ENCODE measurements at places on chromosomes 7 and 10.

DNA sequence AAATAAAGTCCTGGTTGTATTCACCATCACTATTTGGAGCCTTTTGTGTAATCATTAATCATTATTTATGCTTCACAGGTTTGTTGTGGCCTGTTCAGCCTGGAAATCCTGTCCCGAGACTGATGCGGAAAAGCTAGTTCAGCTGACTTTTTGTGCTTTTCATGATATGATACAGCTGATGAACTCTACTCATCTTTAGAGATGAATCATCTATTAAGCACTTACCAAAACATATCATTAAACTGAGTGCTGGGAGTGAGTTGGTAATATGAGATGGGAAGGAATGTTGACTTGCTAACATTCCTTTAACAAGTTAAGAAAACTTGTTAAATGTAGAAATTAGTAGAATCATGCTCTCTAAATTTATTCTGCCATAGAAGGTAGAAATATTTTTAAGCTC lies 53.0 kb downstream of the CROT start:
- DNase-seq, result no peak

- DNase-seq, result no peak
Observed at GRCh38 chr10:128073890-128074289, 52.3 kb downstream of the MKI67 start.

- DNase-seq, result no peak
Observed at GRCh38 chr7:886626-887487, 10.5 kb downstream of the GET4 start.

DNA sequence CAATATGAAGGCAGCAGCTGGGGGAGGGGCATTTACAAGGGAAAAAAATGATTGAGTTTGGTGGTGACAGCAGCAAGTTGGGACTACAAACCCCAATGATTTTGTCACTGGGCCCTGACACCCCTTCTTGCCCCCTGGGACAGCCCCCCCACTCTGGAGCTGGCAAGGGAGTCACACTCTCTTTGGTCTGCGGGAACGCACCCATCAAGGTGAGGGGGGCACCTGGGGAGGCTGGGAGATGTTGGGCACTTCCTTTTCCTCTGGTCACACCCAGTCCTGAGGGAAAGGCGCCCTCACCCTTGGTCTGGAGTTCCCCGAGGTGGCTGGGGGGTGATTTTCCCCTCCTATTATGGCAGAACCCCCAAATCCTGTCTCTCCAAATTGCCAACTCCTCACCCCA lies 24.4 kb downstream of the EPHB4 start:
- no peak for DNase-seq

- DNase-seq, result no peak
Observed at GRCh38 chr7:47525066-47525623, 56.8 kb downstream of the TNS3 start.

- DNase-seq, result no peak
Observed at GRCh38 chr7:110311556-110311955, 779.4 kb upstream of the LRRN3 start.

DNA sequence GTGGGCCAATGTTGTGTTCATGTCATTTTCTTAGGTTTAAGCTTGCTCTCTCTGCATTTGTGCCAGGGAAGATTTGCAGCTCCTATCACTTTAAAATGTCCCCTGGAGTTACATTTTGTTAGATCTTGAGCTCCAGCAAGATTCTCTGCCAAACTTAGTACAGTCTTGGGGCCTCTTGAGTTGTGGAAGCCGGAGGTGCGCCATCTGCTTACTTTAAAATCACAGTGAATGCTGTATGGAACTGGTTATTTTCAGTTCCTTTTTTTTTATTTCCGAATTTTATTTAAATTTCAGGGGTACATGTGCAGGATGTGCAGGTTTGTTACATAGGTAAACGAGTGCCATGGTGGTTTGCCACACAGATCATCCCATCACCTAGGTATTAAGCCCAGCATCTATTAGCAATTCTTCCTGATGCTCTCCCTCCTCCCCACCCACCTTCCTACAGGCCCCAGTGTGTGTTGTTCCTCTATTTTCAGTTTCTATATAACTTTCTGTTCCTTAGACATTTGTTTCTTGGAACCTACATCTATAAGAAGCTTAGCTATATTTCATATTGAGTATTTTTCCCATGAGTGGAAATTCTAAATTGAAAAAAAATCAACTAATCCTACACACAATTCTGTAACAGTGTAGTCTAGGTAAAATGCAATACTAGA lies 114.4 kb upstream of the CREB5 start:
- DNase-seq, result no peak

GRCh38 chr10:109996225-109996624 lies 11.6 kb upstream of the ADD3 start:
- no peak for DNase-seq

- DNase-seq, result no peak
Observed at GRCh38 chr7:45682836-45683555, 108.8 kb downstream of the ADCY1 start.

- DNase-seq, result no peak
Observed at GRCh38 chr7:113100121-113100603, 13.5 kb upstream of the GPR85 start.

- no peak for DNase-seq
Observed at GRCh38 chr10:113450906-113451305, 101.9 kb upstream of the HABP2 start.

- no peak for DNase-seq
Observed at GRCh38 chr7:1025743-1026581, 18.4 kb upstream of the GPR146 start.

GRCh38 chr7:158075633-158076001 lies 512.0 kb downstream of the PTPRN2 start:
- DNase-seq, result no peak

- DNase-seq, result no peak
Observed at GRCh38 chr7:94294471-94295131, 100.1 kb upstream of the COL1A2 start.

GRCh38 chr7:149780636-149781419 lies 7.4 kb upstream of the ZNF467 start:
- no peak for DNase-seq

- no peak for DNase-seq
Observed at GRCh38 chr7:132817949-132818348, 241.7 kb upstream of the PLXNA4 start.

DNA sequence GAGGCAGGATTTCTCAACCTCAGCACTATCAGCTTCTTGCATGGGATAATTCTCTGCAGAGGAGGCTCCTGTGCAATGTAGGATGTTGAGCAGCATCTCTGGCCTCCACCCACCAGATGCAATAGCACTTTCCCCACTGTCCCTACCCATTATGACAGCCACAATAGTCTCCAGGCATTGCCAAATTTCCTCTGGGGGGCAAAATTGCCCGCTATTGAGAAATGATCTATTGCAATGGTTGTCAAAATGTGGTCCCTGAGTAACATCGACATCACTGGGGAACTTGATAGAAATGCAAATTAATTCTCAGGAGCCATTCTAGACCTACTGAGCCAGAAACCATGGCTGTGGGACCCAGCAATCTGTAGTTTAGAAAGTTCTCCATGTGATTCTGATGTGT lies 7.0 kb downstream of the KCNK18 start:
- DNase-seq, result no peak

DNA sequence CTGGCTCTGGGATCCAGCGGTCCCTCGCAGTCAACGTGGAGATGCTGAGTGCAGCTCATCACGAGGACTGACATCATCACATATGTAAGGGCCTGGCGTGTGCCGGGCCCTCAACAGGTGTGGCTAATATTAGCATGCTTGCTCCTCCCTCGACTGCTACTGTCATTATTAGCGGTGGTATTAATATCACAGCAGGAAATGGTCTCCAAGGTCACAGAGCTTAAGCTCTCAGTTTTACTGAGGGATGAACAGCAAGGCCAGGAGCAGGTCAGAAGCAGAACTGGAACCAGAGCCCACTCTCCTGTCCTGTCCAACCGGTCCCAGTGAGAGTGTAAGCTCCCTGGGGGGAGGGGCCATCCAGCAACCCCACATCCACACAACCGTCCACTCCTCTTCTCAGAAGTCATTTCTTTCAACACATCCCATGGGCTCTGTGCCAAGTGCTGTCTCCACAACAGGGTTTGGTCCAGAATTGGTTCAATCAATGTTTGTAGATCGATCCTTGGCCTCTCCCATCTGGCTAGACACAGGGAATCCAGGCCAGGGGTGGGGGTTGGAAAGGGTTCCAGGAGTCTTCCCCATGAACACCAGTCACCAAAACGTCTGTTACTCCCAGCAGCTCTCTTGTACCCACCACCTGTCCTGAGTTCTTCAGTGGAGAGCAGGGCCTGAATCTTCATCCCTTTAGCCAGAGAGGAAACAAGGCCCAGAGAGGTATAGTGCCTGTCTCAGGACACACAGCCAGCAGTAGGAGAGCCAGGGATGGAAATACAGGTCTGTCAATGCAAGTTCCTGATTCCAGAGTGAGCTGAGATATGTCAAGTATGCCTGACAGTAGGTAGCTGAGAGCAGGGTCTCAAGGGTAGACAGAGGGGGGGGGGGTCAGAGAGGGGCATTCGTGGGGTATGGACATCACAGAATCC lies 45.3 kb upstream of the ZMIZ1 start:
- no peak for DNase-seq

GRCh38 chr7:70132226-70132851 lies 534.1 kb downstream of the AUTS2 start:
- DNase-seq, result no peak

DNA sequence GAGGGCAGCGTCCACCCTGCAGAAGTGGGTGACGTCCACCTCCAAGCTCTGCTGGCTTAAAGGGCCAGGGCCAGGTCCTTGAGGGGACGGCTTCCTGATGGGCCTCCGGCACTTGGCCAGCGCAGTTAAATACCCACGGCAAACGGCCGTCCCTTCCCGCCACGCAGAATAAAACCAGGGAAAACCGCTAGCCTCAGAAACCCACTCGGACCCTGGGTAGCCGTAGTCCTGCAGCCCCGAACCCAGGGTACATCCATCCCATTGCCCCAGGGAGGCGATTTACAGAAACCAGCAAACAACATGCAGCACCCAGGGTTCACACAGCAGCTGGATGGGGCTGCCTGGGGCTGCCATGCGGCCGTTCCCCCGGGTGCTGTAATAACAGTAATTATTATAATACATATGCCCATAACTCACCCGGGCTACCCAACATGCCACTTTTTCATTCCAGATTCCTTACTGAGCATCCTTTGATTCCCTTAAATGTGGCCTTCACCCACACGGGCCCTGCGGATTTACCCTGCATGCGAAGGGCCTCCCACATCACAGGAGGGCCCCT lies 81.5 kb upstream of the PDGFA start:
- no peak for DNase-seq

DNA sequence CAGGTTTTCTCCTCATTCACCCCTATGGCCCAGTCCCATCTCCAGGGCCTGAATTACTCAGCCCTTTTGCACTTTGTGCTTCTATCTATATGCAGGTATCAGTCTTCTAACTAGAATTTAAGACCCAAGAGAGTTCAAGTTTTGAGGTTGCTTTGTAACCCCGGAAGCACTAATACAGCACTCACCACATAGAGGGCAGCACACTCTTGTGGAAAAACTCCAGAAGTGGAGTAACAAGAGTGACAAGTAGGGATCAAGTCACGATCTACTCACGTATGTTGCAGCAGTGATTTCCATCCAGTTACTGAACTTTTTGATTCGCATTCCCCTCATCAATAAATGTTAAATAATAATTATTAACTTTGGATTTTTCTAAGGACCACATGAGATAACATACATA lies 151.0 kb downstream of the CHCHD3 start:
- DNase-seq, result no peak

DNA sequence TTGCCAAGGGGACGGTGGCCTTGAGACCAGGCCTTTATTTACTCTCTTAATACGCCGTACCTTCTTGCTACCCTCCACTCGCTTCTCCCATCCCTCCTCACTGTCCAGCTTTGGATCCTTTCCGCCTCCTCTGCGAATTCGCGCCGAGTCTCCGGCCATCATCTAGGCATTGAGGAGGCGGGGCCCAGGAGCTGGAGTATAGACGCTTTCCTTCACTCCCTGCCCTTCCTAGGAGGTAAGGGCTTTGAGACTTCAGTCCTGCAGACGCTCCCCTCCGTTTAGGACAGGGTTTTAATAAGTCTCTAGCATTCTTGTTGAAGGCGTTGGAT lies 538 bp downstream of the TFAM start:
- no peak for DNase-seq

GRCh38 chr7:149598721-149599308 lies 101.2 kb upstream of the ZNF746 start:
- DNase-seq, result peak; percentile 16

DNA sequence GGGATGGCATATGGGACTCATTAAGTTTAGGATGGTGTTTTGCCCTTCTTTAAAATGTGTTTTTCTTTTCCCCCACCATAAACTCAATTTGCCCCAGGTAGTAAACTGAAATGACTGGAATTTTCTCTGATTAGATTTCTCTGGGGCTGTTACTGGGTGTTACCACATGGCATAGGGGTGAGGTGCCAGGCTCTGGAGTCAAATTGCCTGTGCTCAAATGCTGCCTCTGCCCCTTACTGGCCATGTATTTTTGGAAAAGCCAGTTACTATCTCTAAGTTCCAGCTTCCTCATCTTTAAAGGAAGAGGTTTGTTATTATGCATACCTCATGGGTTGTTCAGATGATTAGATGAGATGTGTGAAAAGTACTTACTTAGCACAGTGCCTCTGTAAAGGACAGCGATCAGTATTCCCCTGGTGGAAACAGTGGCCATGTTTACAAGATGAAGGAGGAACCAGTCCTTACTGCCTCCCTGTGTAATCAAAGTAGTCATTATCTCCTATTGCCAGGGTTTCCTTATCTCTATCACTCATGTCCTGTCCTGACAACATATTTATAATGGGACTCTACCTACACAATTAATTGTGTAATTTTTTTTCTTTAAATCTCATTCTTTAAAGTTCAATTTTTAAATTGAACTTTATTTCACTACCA lies 352.0 kb downstream of the KCNMA1 start:
- DNase-seq, result no peak
